Fibroblast of the aortic adventitia (primary cell): ENCODE measurements at places on chromosomes 1 and 21. TPM values are rescaled to one million over a fixed set of nuclear protein-coding genes. Genes with fewer than 3 reads are reported as not detected.

DNA sequence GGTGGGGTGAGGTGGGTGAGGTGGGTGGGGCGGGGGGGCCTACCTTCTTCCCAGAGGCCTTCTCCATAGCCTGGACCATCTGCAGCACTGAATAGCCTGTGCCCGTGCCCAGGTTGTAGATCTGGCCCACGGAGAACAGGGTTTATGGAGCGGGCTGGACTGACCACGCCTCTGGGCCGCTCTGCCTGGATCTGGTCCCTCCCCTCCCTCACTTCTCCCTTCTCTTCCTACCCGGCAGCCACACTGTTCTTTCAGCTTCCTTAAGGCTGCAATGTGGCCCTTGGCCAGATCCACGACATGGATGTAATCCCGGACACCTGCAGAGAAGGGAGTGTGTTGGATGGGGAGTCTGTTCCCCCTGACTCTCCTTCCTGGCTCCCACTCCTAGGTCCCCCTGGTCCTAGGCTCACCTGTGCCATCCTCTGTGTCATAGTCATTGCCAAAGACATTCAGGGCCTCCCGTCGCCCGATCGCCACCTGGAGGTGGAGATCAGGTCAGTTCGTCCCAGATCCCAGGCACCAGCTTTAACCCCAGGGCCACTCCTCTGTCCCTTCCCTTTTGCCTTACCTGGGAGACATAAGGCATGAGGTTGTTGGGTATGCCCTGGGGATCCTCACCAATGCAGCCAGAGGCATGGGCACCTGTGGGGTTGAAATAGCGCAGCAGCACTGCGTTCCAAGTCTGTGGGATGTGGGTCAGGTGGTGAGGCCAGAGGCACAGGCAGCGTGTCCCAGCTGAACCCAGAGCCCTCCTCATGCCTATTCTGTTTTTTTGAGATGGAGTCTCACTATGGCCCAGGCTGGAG is 3.9 kb downstream of the GALE start:
- DNase-seq: no peak

GRCh38 chr1:239368436-239369109 is 17.8 kb upstream of the CHRM3 start:
- DNase-seq: no peak

DNA sequence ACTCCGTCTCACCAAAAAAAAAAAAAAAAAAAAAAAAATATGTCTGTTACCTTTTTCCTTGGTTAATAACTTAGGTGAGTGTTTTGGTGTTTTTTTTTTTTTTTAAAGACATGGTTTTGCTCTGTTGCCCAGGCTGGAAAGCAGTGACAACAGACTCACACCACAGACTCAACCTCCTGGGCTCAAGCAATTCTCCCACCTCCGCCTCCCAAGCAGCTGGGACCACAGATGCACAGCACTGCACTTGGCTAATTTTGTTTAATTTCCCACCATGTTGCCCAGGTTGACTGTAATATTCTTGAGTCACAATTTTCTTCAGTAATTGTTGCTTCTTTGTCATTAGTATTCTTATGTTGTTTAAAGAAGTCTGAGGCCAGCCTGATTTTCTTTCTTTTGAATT is 149.2 kb upstream of the SYT6 start:
- no peak for DNase-seq

DNA sequence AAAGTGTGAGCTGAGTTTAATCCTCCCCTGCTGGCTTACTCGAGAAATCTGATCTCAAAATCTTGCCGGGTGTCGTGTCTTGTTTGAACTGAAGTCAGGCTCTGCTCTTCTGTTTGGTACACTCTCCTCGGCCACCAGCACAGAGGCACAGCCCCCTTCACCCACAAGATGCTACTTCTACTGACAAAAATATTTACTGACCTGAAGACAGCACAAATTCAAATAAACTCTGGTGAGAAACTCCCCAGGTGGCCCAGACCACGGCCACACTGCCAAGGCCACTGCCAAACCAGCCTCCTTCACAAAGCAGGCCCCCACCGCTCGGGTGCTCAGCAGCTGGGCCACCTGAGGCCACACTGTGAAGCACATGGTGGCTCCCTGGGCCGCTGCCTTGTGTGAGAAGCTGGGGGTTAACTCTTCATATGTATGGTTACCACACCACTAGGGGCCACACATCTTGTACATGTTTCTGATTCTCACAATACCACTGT is 80.6 kb downstream of the TGFBR3 start:
- no peak for DNase-seq

DNA sequence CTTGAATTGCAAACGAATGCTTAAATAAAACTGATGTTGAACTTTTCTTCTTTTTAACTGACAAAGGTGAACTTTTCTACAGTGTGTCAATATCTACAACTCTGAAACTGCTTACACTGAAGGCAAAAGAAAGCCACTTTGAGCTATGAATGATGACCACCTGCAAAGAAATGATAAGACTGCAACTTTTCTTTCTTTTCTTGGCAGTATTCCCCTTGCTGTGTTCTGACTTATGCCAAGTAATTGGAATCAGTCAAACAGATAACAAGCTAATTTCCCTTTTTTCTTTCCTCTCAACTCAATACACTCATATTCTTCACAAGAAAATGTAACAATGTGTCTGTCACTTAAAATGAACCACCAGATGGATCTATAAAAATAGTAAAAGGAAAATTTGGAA is 588.1 kb upstream of the BRINP3 start:
- no peak for DNase-seq

The RUNX3 gene
- not detected in 2 replicates for total RNA-seq

DNA sequence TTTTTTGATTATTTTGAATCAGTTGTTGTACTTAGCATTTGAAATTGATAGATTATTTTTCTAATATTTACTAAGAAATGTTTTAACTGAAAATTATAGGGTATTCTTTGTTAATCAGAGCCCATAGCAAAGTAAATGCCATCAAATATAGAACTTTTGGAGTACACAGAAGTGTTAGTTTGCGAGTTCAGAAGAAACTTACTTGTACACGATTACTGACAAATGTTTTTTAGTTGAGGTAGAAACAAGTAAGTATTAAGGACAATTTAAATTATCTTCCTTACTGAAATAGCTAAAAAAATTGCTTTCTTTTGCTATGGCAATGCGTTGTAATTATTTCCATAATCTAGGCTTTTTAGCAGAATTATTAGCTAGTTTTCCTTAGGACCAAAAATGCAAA is 692.2 kb downstream of the USP25 start:
- DNase-seq: peak; percentile 35

The SLC37A1 gene
- 0.27 and 2.5 TPM in 2 replicates for total RNA-seq

DNA sequence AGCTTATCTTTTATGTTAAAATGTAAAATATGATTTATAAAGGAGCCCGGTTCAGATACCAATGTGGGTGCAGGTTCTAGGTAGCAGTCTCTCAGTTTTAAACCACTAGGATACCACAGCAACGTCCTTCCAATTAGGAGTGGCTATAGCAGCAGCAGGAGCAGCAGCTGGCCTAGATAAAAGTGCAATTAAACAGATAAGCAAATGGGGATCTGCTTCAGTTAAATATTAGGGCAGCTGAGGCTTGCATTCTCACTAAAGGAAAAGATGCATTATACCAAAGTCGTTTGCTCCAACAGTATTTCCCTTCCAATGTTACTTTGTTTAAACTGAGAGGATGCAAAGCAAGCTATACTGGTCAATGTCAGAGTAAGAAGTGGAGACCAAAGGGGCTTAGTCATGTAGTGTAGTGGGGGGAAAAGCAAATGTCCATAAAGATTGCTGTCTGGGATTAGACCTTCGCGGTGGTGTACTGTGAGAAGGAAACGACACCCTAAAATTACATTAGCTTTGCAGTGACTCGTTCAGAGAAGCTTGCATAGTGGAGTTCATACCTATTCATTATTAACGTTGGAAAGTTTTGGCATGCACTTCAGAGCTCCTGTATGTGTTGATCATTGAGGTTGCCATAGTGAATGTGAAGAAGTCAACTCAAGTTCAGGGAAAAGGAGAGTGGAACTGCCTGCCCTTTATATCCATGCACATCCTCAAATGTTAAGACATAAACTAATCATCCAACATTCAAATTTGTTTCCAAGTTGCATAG is 272.2 kb downstream of the VAV3 start:
- DNase-seq: no peak

The KIFAP3 gene
- 39.8 and 47.3 TPM in 2 replicates for total RNA-seq

The RAD54L gene
- 0.90 and 9.7 TPM in 2 replicates for total RNA-seq

GRCh38 chr1:213381572-213382084 is 330.6 kb downstream of the RPS6KC1 start:
- no peak for DNase-seq

The PPIH gene
- 26.0 and 29.2 TPM in 2 replicates for total RNA-seq

- DNase-seq: no peak
Measured at GRCh38 chr1:208479435-208479834, 235.3 kb upstream of the PLXNA2 start.

The TCHH gene
- 0.09 TPM in 1 of 2 replicates, not detected in the other for total RNA-seq

The UBE2U gene
- total RNA-seq: not detected in 2 replicates

GRCh38 chr1:209513226-209513625 is 70.3 kb upstream of the CAMK1G start:
- DNase-seq: peak; percentile 42

DNA sequence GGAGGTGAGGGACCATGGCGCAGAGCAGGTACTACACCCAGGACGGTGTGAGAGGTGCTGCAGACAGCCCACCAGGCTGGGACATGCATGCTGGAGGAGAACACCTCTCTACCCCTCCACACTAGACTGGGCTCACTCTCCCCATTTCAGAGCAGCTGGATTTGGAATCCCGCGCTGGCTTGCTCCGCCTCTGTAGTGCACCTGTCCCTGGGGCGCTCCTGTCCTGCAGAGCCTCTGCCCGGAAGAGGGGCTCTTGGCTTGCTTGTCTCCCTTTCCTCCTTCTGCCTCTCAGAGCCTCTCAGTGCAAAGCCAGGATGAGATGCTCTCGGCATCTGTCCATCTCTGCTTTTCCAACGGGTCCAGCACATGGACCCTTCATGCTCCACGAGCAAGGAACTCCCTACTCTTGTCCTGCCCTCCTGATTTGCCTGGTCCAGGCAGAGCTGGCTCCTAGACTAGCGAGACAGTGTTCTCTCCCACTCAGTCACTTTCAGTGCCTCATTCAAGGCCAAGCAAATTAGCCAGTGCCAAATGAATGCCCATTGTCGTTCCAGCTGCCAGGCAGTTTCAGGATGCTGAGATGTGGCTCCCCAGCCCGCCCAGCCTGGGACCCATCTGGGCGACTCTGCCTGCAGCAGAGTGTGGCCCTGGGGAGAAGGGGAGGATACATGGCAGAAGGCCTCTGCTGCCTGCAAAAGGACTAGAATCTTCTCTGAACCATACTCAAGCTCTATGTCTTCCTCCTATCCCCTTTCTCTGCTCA is 33.7 kb downstream of the CDCA8 start:
- DNase-seq: no peak

DNA sequence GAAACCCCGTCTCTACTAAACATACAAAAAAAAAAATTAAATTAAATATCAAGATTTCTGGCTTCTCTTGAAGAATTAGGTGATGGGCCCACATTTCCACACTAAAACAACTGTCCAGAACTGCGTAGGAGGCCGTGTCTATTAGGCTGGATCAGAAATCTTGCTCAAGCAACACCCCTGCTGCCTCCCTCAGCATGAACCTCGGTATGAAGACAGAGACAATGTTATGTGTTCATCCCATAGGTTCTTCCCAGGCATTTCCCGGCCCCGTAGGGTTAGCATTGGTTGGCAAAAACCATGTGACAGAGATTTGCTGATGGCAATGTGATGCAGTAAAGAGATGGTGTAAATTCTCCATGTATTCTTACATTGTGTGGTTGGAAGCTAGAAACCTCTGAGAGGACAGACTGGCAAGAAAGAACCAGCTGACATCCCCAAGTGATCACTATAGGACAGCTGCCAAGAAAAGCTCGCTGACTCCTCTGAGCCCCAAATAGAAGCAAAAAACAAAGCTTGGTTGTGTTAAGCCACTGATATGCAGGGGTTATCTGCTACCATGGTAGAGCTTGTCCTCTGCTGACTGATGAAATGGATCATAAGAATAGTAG is 34.5 kb downstream of the EBNA1BP2 start:
- no peak for DNase-seq

DNA sequence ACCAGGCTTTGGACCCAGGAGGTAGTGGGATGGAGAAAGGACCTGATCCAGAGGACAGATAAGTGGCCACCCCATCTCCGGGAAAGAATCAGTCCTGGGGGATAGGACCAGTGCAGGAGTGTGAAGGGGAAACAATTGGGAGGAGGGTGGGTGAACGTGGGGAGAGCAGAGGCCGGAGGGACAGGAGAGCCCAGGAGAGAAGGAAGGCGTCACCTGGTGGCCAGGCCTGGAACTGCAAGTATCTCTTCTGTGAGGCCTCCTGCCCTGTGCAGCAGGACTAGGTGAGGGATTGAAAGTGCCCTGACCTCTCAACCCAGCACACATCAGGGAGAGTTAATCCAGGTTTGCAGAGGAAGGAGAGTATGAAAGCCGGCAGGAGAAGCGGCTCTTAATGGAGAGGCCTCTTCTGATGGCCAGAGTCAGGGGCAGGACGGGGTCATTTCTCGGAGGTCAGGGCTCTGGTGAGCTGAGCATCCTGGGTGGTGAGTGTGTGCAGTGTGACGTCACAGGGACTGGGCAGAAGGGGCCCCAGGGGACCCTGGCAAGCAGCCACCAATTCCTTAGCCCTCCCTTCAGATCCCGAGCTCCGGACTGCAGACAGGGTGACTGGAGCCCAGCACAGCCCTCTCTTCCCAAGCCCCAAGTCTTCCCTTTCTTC is 9.2 kb upstream of the LAD1 start:
- DNase-seq: peak; percentile 70

The ATP1A4 gene
- not detected in 2 replicates for total RNA-seq

- DNase-seq: no peak
Measured at GRCh38 chr1:15942661-15943327, 33.1 kb downstream of the ZBTB17 start.

DNA sequence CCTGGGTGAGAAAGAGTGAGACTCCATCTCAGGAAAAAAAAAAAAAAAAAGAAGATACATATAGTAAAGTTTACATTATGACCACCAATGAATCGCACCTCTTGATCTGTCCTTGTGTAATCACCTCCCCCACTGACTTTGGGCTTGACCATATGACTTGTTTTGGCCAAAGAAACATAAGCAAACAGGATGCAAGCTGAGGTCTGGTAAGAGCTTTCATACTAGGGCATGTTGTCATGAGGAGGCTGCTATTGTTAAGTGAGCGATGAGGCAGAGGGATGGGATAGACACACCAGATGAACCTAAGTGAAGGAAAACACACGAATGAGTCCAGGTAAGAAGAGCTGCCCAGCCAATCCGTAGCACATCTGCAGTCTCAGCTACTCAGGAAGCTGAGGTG is 10.7 kb downstream of the ENAH start:
- DNase-seq: no peak

- no peak for DNase-seq
Measured at GRCh38 chr1:175207971-175208370, 15.4 kb upstream of the KIAA0040 start.

DNA sequence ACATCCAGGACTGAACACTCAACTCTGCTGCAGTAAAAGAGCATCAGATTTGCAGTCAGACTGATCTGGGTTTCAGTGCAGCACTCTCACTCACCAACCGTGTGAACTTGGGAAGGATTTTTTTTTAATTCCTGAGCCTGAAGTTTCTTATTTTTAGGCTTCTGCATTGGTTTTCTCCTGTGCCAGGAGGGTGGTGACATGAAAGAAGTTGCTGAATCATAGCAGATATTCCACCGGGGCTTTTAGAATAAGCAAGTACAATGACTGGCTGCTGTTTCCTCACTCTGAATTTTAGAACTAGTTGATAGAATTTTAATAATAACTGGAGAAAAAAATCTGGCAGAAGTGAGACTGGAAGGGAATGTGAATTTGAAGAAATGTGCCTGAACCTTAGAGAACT is 11.6 kb downstream of the ADAM30 start:
- DNase-seq: peak; percentile 75

The NTRK1 gene
- 0.09 TPM in 1 of 2 replicates, not detected in the other for total RNA-seq

The MAN1C1 gene
- 6.6 and 32.0 TPM in 2 replicates for total RNA-seq
